Astrocyte of the cerebellum (primary cell): ENCODE measurements at places on chromosomes 2 and 18.

DNA sequence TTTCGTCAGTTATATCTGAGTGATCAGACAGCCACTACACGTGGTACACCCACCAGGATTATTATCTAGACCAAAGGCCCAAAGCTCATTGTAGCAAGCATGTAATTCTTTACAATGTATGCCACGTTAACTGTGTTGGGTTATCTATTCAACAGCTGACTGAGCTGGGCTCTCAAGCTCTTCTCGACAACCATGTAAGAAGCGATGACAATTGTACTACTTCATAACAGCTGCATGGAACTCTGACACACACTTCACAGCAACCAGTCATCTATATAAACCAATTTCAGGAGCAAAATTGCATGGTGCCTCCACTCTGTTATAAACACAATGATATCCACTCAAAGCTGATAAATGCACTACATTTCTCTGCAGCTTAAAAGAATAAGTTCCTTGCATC, 701.8 kb downstream of the NR4A2 start:
- no peak for DNase-seq

DNA sequence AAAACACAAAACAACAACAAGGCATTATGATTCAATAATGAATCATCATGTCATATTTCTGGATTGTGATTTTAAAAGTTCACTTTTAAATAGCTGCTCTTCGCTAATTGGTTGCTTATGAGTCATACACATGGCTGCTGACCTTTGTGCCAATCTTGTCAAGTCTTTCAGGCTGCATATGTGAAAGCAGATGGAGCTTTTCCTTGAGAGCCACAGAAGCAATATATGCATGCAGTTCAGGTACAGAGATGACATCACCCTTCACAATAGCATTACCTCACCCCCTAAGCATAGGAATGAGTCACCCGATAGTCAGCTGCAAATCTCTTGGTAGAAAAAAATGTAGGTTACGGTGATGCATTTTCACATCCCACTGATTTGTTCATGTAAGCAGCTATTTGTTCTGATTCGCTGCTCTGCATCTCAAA, 27.2 kb downstream of the EIF2AK3 start:
- DNase-seq = peak; percentile 95

DNA sequence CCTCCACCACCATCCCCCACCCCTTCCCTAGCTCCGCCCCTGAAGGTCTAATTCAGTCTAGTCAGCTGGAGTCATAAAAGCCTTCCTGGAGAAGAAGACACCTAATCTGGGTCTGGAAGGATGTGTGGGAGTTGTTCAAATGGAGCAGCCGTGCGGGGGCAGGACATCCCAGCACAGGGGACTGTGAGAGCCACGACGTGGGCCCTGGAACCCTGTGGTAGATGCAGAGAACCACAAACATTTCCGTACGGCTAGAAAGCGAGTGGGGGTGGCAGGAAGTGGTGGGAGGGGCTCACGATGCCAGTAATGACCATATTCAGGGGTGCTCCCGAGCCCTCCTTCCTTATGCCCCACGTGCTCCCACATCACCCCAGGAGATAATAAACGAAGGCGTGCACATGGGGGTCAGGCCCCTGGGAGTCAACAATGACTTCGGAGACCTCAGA, 20.9 kb upstream of the COL6A3 start:
- DNase-seq = no peak

GRCh38 chr2:62459106-62459505, 46.9 kb downstream of the TMEM17 start:
- DNase-seq = no peak

DNA sequence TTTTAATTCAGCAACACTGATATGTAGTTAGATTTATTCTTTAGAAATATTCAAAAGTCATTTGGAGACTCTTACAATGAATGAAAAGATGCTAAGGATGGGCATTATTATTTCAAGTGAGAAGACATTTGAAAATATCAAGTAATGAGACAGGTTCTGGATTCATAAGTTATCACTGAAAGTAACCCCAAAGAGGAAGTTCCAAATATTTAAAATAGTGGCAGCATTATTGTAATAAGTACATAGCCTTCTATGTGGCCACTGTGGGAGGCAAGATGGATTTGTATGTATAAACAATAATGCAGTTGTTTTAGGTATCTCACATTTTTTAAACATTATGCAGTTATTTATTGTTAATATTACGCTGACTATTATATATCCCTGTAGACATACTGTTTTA, 29.7 kb downstream of the ZC3H6 start:
- DNase-seq = no peak

- DNase-seq = no peak
These were observed 74.7 kb downstream of the HNRNPLL start for GRCh38 chr2:38528008-38528442.

GRCh38 chr2:227447606-227448005, 24.4 kb upstream of the AGFG1 start:
- peak; percentile 46 for DNase-seq

GRCh38 chr2:23412556-23413155, 27.7 kb downstream of the KLHL29 start:
- peak; percentile 35 for DNase-seq

DNA sequence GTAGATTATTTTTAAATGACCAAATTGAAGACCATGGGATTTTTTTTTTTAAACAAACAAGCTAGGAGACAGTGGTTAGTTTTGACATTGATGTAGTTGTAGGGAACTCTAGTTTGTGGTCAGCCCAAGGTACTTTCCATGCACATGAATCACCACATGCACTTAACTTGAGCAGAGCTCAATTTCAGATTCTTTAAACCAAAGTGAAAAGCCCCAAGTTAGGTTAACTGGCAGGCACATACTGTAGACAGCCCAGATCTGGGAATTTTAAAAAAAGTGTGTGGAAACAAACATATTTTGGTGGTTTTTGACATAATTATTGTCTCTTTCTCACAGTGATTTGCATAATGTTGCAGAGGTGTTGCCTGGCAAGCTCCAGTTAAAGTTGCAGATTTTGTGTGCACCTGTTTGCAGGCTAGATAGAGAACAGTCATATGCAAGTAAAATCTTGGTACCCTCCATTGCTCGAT, 88.4 kb downstream of the BCL2L11 start:
- DNase-seq = peak; percentile 85

DNA sequence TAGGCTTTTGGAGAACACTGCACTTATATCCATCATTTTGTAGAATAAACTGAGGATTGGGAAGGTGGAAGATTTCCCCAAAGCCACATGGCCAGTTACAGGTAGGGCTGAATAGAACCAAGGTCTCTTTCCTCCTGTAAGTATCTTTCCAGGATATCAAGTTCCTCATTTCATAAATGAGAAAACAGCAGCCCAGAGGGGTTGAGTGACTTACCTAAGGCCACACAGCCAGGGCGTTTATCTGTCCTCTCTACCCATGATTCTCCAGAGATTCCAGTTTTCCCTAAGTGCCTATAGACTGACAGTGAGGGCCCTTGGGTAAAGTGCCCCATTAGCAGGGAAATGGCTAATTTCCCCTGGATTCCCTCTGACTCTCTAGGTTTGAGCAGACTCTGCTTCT, 132.3 kb upstream of the SKOR2 start:
- no peak for DNase-seq

GRCh38 chr2:151395509-151396374, 14.0 kb upstream of the RIF1 start:
- DNase-seq = no peak

GRCh38 chr2:196176142-196176738, 4.9 kb upstream of the STK17B start:
- DNase-seq = no peak

- DNase-seq = no peak
These were observed 875 bp downstream of the FASTKD1 start for GRCh38 chr2:169572821-169573159.

GRCh38 chr2:85684806-85685205, 9.4 kb upstream of the GNLY start:
- DNase-seq = no peak

- DNase-seq = no peak
These were observed 54.3 kb upstream of the RMDN2 start for GRCh38 chr2:37870829-37871228.

GRCh38 chr2:177298191-177298590, 33.7 kb upstream of the NFE2L2 start:
- DNase-seq = no peak

GRCh38 chr2:126914811-126915500, 16.3 kb downstream of the TEX51 start:
- no peak for DNase-seq

DNA sequence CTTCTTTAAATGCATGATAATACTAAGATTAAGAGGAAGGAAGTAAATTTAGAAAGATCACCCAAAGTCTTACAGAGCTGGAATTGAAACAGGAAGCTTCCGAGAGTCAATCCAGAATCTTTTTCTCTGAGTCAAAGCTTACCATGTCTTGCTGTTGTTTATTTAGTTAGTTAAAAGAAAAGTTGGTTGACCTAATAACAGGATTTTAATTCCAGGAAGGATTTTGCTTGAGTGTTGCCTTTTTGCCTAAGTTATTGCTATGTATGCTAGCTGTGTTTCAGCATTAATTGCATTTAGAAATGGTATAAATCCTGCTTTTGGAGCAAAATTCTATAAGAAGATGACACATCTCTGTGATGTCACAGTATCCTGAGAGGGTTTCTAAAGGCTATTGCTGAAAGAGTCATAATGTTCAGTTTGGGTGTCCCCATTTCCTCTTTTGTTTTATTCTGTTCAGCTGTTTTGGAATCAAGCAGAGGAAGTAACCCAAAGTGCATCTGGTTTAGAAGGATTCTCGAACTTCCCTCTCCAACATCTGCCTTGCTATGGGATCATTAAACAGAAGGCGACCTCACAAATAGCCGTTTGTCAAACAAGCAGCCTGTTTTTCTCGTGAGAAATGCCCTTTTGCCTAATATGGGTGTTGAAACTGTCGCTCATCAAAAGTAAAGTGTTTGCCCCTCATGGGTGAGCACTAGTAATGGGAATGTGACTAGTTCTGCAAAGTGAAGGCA, 271.5 kb upstream of the MMADHC start:
- no peak for DNase-seq

- DNase-seq = no peak
These were observed 1.4 kb downstream of the SP110 start for GRCh38 chr2:230218421-230218820.

DNA sequence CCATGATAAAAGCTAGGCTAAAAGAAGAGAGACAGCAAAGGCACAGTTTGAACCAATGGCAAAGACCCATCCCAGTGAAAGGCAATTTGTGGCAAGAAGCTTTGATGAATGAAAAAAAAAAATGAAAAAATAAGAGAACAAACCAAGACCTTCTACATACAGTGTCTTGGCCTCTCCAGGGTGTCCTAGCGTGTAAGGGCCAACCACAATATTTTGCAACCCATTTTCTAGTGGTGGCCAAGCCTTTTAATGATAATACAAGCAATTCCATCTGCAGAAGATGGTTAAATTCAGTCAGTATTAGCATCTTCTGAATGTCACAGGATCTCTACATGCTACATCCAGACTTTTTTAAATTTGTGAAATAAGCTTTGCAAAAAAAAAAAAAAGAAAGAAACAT, 270.4 kb downstream of the LRATD1 start:
- DNase-seq = no peak

DNA sequence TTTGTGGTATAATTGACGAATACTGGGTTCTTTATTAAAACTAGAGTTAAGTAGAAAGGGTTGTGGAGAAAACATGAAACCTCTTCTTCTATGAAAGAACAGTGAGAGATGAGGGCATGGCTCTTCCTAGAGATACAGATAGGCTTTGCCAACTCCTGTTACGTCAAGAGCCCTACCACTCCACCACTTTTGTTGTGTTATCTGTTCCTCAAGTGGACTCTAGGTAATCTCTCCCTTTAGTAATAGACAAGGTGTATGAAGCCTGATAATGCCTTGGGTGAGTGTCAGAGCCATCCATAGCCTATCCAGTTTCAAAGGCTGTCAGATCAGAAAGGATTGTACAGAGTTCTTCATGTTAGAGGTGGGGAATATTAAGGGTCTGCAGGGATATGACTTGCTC, 176.4 kb downstream of the SETBP1 start:
- DNase-seq = no peak

GRCh38 chr2:44570271-44570670, 208.5 kb downstream of the CAMKMT start:
- DNase-seq = no peak

DNA sequence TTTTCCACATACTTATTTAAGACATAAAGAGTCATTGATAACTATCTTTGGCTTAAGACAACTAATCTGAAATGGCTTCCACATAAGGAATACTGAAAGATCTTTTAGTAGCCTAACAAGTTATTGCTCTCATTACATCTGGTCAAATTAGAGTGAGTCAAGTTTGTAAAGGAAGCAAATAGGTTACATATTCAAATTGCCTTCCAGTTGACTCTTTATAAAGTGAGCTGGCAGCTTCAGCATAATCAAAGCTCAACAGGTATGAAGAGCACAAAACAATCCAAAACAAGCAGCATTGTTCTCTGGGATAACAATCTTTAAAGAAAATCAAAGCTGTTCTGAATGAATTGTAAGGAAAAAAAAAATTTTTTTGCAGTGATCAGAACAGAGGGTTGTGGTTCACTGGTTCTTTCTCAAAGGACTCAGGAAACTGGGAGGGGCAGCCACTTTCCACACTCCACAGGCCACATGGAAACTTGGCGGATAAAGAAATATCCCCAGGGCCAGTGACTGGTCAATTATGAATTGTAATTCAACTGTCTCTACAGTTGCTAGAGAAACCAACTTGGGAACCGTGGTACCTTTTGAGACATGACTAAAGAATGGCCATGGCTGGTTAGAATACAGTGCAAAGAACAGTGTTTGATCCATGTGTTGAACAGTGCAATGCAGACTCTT, 369.3 kb upstream of the KCNH7 start:
- DNase-seq = no peak

DNA sequence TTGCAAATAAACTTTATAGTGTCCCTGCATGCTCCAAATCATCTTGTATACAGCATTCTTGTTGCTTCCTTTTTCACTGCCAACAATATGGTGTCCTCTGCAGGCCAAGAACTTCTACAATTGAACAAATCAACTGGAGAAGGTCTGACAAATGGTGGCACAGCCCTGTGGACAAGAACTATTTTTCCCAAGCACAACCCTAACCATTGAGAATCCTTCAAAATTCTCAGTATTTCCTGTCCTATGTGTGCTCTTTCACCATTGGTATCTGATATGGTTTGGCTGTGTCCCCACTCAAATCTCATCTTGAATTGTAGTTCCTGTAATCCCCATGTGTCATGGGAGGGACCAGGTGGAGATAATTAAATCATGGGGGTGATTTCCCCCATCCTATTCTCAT, 865.1 kb upstream of the ACVR2A start:
- DNase-seq = no peak

- DNase-seq = peak; percentile 51
These were observed 253.8 kb downstream of the TGIF1 start for GRCh38 chr18:3703732-3704176.

DNA sequence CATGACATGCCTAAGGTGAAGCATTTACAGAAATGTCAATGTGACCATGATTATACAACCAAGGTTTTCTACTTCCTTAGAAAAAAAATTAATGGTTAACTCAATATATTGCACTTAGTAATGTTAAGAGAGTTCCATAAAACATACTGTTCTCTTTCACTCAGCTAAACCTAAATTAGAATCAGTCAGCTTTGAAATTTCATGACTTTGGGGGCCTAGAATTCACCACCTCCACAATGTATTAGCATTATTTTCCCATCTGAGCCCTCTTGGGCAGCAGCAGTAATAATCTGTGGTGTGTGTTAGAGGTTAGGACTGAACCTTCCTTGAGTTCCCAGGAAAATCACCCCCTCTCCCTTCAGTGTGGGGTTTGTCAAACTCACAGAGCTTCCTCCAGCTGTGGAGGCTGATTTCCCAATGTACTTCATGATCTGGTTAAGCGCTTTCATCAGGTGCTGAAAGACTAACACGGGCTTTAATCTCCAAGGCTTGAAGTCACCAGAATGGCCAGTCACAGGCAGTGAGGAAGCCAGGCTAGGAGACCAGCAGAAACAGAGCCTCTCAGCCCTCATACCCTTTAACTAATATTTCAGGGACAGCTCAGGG, 7.1 kb upstream of the UPP2 start:
- DNase-seq = no peak
